ENCODE measurements at places on chromosomes 6 and 20.

GRCh38 chr6:136723780-136724179 is 68.5 kb downstream of the MAP3K5 start:
- DNase-seq: no peak

GRCh38 chr6:43246301-43247113 is 3.2 kb downstream of the TTBK1 start:
- DNase-seq: peak; percentile 84

DNA sequence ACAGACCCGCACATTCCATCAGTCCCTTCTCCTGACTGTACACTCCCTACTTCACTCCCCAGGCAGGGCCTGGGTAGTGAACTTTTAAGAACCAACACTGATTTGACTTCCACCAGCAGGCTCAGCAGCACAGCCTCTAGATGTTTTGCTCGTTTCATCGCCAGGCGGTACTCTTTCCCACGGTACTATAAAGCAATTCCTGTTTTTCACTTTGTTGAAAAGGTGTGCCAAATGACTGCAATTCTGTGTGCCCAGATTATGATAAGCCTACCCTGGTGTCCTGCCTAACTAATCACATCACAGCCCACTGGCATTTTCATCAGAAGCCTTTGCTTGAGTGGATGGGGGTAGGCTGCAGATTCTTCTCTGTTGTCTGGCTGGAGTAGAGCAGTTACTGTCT is 12.9 kb upstream of the WTAP start:
- no peak for DNase-seq

DNA sequence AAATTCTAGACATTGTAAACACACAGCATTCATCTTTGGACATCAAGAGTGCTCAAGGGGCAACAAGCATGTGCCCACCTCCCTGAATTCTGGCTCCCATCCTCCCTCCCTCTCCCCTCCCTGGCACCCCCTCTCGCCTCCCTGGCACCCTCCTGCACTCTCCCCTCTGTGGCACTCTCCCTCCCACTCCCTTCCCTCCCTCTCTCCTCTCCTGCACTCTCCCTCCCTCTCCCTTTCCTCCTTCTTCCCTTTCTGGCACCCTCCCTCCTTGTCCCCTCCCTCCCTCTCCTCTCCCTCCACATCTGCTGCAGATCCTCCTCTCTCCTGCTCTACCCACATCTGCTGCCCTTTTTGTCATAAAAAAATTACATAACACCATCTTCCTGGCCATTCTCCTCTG is 113.0 kb upstream of the SLC22A23 start:
- no peak for DNase-seq

GRCh38 chr6:3746696-3747095 is 4.8 kb downstream of the PXDC1 start:
- DNase-seq: no peak

GRCh38 chr6:42269974-42270510 is 52.4 kb upstream of the MRPS10 start:
- no peak for DNase-seq

GRCh38 chr20:23606652-23607049 is 934 bp upstream of the CST9 start:
- peak; percentile 46 for DNase-seq

DNA sequence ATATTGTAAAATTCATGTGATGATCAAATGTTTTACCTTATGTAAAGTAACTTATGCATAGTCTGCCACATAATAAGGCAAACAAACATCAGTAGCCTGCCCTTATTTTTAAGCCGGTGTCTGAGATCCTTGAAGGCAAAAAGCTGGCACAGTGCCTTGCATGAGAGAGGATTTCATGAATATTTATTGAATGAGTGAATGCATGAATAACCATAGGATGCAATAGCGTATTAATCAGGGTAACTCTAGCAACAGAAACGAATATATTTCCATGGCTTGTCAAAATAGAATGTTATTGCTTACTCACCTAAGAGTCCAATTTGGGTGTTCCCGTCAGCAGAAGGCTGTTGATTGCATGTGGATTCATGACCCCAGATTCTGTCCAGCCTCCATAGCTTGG is 34.9 kb downstream of the BTBD3 start:
- DNase-seq: no peak

Data from globus pallidus (tissue), 1 donor.